ENCODE measurements at places on chromosomes 5 and 9.

- DNase-seq = no peak
Measured at GRCh38 chr9:123611226-123611625, 255.2 kb downstream of the CRB2 start.

GRCh38 chr5:112878101-112878500 lies 17.0 kb downstream of the SRP19 start:
- DNase-seq = no peak

DNA sequence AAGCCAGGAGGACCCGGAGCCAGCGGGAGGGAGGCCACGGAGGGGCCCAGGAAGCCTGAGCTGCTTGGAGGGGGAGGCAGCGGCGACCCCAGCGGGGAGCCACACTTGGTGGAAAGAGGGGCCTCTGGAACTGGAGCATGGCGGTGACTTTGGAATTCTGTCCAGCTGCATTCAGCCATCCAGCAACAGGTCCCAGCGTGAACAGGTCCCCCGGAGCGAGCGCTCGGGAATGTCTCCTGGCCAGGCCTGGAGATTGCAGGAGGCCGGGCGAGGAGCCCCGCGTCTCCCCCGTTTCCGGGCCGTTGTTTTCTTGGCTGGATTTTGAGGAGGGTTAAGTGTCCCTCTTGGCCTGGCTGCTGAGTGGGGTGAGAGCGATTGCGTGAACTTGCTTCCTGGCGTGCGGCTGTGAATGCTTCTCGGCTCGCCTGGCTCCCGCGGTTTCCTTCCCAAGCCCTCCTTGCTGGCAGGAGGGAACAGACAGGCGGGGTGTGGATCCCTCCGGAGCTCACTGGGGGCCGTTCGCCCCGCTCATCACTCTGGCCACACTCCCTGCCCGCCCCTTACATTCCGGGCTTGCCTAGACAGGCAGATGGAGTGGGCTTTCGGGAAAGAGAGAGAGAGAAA lies 125.3 kb upstream of the IRX4 start:
- DNase-seq = no peak

GRCh38 chr5:134083517-134083916 lies 31.0 kb upstream of the TCF7 start:
- no peak for DNase-seq

GRCh38 chr5:120108586-120109248 lies 355.4 kb upstream of the PRR16 start:
- DNase-seq = no peak

DNA sequence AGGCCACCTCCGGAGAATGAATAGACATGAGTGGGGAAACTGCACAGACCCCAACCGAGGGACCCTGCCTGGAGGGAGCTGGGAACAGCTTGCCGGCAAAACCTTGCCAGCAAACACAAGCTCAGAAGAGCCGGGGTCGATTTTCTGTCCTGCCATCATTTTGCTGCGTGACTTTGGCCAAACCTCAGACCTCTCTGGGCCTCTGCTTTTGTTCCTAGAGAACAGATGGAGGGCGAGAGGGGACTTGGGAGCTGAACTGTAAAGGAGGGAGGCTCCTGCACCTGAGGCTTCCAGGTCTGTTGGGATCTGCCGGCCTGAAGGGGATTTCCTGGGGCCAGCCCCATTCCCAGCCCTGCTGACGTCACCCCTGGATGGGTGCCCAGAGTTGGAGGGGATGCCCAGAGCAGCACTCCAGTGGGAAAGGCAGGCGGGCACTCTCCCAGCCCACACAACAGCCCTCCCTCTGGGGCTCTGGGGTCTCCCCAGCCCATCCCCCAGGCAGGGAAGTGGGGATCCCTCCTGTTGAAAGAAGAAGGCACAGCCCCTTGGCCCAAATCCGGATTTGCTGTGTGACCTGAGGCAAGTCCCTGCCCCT lies 40.4 kb upstream of the SYNPO start:
- no peak for DNase-seq

- no peak for DNase-seq
Measured at GRCh38 chr5:115558388-115558956, 13.9 kb upstream of the FEM1C start.

Measured in activated CD4-positive, CD25-positive, alpha-beta regulatory T cell (primary cell).